ENCODE measurements at places on chromosomes 16 and 17.

GRCh38 chr16:87487361-87487924 lies 5.4 kb downstream of the ZCCHC14 start:
- no peak for DNase-seq

DNA sequence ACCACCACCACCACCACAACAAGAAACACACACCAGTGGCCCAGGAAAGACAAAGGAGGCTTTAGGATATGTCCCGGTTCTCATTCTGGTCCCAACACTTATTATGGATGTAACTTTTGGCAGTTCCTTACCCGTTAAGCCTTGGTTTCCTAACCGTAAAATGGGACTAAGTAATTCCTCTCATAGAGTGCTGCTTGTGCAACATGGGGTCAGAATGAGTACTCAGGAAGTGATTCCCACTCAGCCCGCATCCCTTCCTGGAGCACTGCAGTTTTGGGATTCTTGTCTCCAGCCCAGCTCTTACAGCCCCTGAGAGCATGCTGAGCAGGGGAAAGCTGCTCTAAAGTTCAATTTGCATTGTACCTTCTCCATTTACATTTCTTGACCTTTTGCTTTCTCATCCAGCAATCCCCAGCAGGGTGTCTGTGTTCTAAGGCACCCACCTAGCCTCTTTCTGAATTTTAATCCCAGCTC lies 262.6 kb downstream of the PRKCA start:
- no peak for DNase-seq

- no peak for DNase-seq
These were observed 22.8 kb upstream of the PVALEF start for GRCh38 chr17:81142301-81143199.

GRCh38 chr17:67411397-67411796 lies 34.3 kb downstream of the PITPNC1 start:
- DNase-seq, result no peak

DNA sequence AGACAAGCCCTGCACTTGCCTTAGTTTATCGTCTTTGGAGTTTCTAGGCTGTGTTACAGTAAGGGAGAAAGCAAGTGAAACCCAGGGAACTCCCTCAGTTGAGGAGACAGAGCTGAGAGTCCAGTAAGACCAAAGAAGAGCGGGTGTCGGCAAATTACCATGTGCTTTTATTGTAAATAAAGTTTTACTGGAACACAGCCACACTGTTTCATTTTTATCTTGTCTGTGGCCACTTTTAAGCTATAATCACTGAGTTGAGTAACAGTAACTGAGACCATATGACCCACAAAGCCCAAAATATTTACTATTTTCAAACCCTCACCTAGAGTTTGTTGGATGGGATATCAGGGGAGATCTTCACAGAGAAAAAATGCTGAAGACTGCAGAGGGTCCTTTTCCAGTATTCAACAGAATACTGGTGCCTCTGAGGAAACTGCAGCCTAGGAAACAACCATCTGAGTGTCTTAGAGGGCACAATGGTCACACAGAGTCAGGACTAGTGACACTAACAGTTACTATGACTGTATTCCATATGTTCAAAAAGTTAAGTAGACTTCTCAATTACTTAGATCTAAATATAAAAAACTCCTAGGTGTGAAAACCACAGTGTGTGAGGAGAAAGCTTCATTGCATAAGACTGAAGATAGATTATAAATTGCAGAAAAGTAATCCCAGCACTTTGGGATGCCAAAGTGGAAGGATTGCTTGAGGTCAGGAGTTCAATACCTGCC lies 351.1 kb upstream of the TBX2 start:
- no peak for DNase-seq

GRCh38 chr17:40541060-40541872 lies 24.0 kb downstream of the CCR7 start:
- DNase-seq, result no peak

DNA sequence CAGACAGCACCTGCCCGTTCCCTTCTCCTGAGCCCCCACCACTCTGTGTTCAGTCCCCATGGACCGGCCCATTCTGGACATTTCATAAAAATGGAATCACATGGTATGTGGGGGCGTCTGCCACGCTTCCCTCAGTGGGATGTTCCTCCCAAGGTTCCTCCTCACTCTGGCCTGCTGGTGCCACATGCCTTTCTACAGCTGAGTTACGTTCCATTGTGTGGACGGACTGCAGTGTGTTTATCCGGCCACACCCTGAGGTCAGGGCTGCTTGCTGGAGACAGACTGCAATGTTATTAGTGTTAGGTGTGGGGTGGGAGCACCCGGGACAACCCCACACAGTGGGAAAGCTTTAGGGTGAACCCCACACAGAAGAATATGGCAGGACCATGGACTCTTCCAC lies 5.9 kb upstream of the AATK start:
- DNase-seq, result no peak

- DNase-seq, result no peak
These were observed 3.3 kb upstream of the ABCA9 start for GRCh38 chr17:69064001-69064400.

GRCh38 chr16:30947859-30948666 lies 805 bp upstream of the ORAI3 start:
- DNase-seq, result peak; percentile 94

DNA sequence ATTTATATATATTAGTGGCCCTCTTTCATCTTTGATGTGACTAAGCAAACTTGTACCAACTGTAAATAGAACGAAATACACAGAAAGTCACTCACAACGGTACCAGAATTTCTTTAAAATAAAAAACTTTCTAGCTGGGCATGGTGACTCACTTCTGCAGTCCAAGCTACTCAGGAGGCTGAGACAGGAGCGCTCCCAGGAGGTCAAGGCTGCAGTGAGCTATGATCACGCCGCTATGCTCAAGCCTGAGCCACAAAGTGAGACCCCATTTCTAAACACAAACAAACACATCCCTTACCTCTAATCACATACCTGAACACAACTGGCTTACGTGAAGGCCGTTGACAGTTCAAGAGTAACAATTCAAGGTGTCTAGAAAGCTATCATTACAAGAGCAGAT lies 29.7 kb downstream of the STAT5B start:
- DNase-seq, result no peak

DNA sequence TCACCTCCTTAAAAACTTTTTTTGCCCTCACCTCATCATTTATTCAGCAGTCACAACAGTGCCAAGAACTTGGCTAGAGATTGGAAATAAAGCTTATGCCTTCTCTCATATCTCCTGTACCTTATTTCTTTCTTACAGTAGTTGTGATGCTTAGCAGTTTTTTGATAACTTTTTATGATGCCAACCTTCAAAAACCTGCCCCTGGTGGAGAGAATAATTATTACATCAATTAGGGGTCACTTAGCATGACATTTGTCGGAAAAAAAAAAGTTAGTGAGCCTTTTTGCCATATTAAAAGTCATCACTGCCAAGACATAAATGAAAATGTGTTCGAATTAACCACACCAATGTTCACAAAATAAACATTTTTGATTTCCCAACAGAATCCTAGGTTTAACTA lies 296.6 kb downstream of the WWOX start:
- DNase-seq, result no peak

DNA sequence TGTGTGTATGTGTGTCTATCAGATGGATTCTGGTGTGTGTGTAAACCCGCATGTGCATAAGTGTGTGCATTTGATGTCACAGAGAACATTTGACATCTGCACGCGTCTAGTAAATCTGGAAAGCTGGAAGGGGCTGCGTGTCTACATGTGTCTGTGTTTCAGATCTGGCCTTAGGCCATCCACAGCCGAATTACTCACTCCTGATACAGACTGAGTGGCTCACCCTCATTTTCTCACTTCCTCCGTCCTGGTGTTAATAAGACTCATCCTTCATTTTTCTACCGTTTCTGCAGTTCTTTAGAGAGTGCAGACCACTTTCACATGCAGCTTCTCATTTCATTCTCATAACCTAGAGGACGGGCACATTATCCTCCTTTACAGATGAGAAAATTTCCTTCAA lies 491.6 kb downstream of the CDH13 start:
- DNase-seq, result no peak

- DNase-seq, result no peak
These were observed 74.1 kb upstream of the CDH11 start for GRCh38 chr16:65195998-65196397.

DNA sequence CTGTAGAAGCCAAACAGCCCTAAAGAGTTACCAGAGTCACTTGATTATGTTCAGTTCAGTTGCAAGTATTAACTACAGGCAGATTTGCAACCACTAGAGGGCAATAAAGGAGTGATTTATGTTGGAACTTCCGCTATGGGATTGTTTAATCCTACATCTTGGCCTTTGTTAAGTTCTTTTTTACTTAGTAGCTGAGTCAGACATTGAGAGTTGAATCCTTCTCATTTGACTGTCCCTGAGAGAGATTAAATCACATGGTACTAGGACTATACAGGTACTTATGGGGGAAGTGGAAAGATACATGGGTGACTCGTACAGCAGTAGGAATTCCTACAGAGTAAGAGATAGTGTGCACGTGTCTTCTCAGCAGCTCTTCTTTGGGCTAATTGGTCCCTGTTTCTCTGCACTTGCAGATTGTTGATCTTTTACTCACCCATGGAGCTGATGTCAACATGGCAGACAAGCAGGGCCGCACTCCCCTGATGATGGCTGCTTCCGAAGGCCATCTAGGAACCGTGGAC lies 40.3 kb downstream of the CYB561 start:
- peak; percentile 60 for DNase-seq

DNA sequence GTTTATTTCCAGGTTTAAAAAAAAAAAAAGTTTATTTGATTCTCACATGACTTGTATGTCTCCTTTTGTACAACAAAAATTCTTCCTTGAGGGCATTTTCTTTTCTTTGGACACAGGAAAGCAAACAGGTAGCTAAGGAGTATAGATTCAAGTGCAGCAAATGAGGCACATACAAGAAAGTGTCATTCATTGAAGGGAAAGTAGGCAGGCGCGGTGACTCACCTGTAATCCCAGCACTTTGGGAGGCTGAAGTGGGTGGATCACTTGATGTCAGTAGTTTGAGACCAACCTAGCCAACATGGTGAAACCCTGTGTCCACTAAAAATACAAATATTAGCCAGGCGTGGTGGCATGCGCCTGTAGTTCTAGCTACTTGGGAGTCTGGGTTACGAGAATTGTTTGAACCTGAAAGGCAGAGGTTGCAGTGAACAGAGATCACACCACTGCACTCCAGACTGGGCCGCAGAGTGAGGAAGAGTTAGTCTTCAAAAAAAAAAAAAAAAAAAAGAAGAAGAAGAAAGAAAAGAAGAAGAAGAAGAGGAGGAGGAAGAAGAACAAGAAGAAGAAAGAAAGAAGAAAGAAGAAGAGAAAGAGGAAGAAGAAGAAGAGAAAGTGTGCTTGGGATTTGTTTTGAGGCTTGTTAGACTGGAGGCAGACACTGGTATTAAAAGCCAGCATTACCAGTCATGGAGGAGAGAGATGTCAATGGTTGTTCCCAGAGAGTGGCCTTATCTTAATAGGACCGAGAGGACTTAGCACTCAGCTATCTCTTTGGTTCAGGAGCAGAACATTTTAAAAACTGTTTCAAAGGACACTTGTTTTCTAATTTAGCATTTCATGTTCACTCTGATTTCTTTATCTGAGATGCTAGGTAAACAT lies 19.7 kb downstream of the GINS3 start:
- no peak for DNase-seq

- peak; percentile 94 for DNase-seq
These were observed 271.5 kb downstream of the PHKB start for GRCh38 chr16:47732523-47733111.

GRCh38 chr17:76997981-76998531 lies 129.9 kb downstream of the MGAT5B start:
- no peak for DNase-seq

DNA sequence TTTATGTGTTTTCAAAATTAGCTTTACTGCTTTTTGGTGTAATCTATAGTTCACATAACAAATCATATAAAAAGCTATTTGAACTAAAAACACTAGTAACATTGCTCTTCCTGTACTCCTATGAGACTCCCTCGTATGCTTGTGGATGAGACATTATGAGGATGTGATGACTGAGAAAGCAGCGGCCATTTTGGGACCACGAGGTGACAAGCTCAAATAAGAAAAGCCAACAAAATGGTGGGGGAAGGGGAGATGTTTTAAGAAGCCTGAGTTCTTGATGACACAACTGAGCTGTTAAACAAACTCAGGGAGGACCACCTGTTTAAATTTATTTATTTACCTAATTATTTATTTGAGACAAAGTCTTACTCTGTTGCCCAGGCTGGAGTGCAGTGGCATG lies 4.5 kb downstream of the CCL18 start:
- DNase-seq, result no peak
